ENCODE measurements at places on chromosomes 7 and 10. TPM values are rescaled to one million over a fixed set of nuclear protein-coding genes. Genes with fewer than 3 reads are reported as not detected.

DNA sequence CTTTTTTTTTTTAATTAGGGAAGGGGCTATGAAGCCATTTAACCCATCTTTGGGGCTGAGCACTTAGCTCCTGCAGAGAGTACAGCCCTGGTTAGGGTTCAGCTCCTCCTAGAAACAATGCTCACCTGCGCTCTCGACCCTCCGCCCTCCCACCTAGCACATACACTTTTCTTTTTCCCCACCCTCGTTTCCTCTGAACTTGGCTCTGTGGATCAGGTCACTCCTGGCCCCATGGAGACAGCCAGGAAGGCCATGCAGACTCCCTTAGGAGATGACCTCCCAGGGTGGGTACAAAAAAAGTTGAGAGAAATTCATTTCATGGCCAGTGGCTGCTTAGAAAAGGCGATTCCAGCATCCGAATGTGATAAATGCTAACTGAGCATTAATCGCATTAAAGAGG, 15.8 kb downstream of the PAX2 start:
- H3K4me1 ChIP-seq = no peaks in the 10 kb centered on the region
- H3K27me3 ChIP-seq = peaks cover 59% of the 10 kb centered on the region
- no peaks in the 10 kb centered on the region for H3K36me3 ChIP-seq
- no peak for DNase-seq
- no peak overlapping the region for H3K27ac ChIP-seq

DNA sequence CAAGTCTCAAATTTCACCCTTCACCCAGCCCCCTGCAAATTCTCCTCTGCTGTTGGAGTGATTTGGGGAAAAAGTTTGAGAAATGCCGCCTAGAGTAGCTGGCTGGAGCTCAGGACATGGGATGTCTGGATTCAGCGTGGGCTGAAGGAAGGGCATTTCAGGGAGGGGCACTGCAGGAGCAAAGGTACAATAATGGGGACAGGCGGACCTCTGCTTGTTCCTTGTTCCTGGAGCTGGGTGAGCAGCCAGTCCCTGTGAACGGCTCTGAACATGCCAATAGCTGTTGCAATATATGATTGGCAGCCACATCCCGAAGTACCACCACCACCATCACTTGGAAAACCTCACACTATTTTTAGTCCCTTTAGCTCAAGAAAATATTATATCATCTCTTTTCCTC, 23.4 kb downstream of the ADRA2A start:
- H3K4me3 ChIP-seq = no peak overlapping the region
- DNase-seq = no peak
- H3K27me3 ChIP-seq = peaks cover 9% of the 10 kb centered on the region

DNA sequence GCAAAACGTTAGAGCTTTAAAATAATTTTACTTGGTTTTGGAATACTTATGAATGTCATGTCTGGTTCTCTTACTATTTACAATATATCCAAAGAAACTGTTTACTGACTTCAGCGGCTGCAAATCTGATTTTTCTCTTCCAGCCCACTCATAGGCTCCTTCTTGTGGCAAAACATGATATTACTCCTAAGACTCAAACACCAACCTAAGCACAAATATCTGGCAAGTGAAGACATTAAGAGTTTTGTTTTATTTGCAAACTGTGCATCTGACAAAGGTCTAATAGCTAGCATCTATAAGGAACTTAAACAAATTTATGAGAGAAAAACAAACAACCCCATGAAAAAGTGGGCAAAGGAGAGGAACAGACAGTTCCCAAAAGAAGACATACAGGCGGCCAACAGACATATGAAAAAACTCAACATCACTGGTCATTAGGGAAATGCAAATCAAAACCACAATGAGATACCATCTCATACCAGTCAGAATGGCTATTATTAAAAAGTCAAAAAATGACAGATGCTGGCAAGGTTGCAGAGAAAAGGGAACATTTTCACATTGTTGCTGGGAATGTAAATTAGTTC, 20.3 kb upstream of the GJC3 start:
- peak; percentile 7 for DNase-seq
- H3K4me1 ChIP-seq = no peaks in the 10 kb centered on the region
- no peaks in the 10 kb centered on the region for H3K27me3 ChIP-seq
- H3K27ac ChIP-seq = no peak overlapping the region
- no peak overlapping the region for H3K4me3 ChIP-seq
- H3K36me3 ChIP-seq = no peaks in the 10 kb centered on the region

DNA sequence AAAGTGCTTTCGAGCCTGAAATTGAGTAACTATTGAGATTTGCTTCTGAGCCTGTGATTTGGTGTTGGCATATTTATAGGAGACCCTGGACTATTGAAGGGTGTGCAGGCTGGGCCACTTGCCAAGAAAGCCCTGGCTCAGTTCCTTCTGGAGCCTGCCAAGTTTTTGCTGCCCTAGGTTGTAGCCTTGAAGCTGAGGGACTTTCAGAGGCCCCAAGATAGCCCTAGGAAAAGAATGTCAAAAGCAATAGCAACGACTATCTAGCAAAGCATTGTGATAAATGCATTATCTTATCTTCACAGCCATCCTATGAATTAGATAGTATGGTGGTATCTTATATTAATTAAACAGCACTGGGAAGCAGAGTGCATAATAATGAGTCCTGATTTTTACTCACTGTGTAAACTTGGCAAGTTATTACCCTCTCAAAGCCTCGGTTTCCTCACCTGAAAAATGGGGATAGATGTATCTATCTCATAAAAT, 473.7 kb upstream of the PODXL start:
- no peak overlapping the region for H3K27ac ChIP-seq
- H3K4me3 ChIP-seq = no peak overlapping the region
- H3K4me1 ChIP-seq = peaks cover 9% of the 10 kb centered on the region
- H3K27me3 ChIP-seq = peaks cover under 1% of the 10 kb centered on the region
- peak; percentile 39 for DNase-seq
- no peaks in the 10 kb centered on the region for H3K36me3 ChIP-seq

DNA sequence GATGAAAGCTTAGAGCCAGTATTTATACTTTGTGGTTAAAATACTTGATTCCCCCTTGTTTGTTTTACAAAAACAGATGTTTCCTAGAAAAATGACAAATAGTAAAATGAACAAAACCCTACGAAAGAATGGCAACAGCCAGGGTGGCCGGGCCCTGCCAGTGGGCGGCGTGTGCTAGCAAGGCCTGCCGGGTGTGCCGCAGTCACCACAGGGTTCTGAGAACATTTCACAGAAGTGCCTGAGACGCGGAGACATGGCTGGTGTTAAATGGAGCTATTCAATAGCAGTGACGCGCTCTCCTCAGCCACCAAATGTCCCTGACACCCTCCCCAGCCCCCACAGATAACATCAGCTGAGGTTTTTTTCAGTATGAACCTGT, 14.5 kb downstream of the GPR146 start:
- no peak overlapping the region for H3K27ac ChIP-seq
- peaks cover 61% of the 10 kb centered on the region for H3K4me1 ChIP-seq
- no peak for DNase-seq
- peaks cover 9% of the 10 kb centered on the region for H3K36me3 ChIP-seq
- H3K27me3 ChIP-seq = no peaks in the 10 kb centered on the region

DNA sequence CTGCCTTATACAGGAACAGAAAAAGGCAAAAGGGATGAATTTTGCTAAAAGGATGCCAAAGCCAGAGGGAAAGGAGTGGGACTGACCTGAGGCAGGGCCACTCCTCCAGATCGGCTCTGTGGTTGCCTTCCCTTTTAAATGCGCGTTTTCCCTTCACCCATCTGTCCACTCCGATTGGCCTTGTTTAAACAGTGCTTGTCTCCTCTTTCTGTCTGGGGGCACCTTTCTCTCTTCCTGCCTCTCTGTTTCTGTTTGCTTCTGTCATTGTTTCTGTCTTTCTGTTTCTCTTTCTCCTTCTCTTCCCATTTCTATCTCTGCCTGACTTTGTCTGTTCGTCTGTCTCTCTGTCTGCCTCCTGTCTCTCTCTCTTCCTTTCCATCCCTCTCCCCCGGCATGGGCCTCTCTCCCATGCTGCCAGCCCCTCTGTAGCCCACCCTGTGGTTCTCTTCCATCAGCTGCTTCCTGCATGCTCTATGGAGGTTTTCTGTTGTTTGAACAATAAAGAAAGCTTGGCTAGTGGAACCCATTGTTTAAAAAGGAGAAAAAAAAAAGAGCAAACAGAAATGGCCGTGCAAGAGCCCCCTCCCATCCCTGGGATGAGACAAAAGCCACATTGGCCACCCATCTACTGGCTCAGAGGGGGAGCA, 29.5 kb upstream of the HSPB1 start:
- no peaks in the 10 kb centered on the region for H3K4me1 ChIP-seq
- H3K4me3 ChIP-seq = no peak overlapping the region
- H3K27ac ChIP-seq = no peak overlapping the region
- no peaks in the 10 kb centered on the region for H3K36me3 ChIP-seq

DNA sequence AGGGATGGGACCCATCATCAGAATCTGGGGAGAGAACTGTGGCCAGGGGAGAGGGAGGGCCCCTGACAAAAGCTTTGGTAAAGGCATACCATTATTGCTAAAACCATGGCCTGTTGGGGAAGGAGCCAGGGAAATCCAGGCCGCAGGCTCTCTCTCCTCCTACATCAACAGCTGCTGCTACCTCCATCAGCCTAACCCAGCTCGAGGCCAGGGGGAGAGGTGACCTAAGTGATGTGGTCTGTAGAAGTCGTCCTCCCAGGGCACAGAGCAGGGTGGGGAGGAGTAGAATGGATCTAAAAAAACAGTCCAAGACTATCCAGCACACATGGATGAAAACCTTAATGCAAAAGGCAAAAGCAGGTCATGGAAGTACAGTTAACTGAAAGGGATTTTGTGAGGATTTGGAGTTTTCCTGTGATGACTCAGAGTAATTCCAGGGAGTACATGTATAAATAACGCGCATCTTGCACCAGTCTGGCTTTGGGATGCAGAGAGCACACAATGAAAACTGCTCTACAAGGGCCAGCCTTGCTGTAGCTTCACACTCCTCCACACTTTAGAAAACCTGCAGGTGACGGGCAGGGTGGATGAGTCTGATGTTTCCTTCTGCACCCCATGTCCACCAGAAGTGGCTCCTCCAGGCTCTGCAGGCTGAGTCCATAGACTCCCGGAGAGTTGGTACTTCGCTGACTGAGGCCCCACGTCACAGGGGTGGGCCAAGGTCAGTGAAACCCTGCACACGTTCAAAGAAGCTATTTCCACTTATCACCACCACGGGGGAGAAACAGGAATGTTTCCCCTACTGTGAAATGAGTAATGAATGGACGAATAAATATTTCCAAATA, 38.5 kb upstream of the MSMB start:
- no peaks in the 10 kb centered on the region for H3K27me3 ChIP-seq
- no peak overlapping the region for H3K27ac ChIP-seq
- no peak for DNase-seq

GRCh38 chr10:129394518-129395328, 72.3 kb upstream of the MGMT start:
- no peak for DNase-seq
- no peak overlapping the region for H3K4me3 ChIP-seq
- no peak overlapping the region for H3K27ac ChIP-seq
- no peaks in the 10 kb centered on the region for H3K36me3 ChIP-seq

CLCN1 gene
- 1.1 TPM for total RNA-seq

SYNPO2L gene
- 35.6 TPM for total RNA-seq

VIPR2 gene
- 8.5 TPM for total RNA-seq

WNT8B gene
- total RNA-seq = not detected
